Myometrial cell (primary cell): ENCODE measurements at places on chromosomes 5 and 9. TPM values are rescaled to one million over a fixed set of nuclear protein-coding genes. Genes with fewer than 3 reads are reported as not detected.

Gene CCNJL
- not detected in 2 replicates for total RNA-seq

Gene SLC27A4
- total RNA-seq = 16.1 and 19.9 TPM in 2 replicates

Gene RBM22
- total RNA-seq = 21.8 and 30.0 TPM in 2 replicates

Gene SLC34A1
- not detected in 2 replicates for total RNA-seq

Gene RAB3C
- total RNA-seq = not detected in 2 replicates

Gene PTGDS
- 16.1 and 28.3 TPM in 2 replicates for total RNA-seq

Gene SPATA24
- total RNA-seq = 0.29 and 4.3 TPM in 2 replicates

Gene PCDHA9
- total RNA-seq = not detected in 2 replicates

Gene PGM5
- 0.18 and 0.86 TPM in 2 replicates for total RNA-seq

Gene AGXT2
- total RNA-seq = not detected in 2 replicates

Gene EQTN
- not detected in 2 replicates for total RNA-seq

Gene CBY3
- total RNA-seq = not detected in 2 replicates

Gene LRRC19
- total RNA-seq = not detected in 2 replicates

Gene DCANP1
- not detected in 2 replicates for total RNA-seq

Gene TSSK1B
- not detected in 2 replicates for total RNA-seq

Gene PCDHGA1
- total RNA-seq = 0.29 TPM in 1 of 2 replicates, not detected in the other
